ENCODE measurements at places on chromosomes 3 and 15. TPM values are rescaled to one million over a fixed set of nuclear protein-coding genes. Genes with fewer than 3 reads are reported as not detected.

DNA sequence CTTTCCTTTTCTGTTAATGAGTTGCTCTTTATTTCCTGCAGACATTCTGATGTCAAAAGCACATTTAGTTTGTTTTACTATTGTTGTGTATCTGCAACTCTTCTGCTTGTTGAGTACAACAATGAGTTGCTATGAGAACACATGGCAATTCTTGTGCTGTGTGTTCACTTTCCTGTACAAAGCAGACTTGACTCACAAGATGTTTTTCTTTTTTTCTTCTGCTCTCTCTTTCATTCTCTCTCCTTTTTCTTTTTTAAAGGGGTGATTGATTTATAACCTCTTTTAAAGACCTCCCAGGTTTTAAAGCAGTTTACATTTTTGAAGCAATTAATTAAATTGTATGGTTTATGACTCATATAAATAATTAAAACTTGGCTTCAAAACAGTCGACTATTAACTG lies 31.6 kb upstream of the ABHD10 start:
- no peak overlapping the region for H3K4me3 ChIP-seq
- no peaks in the 10 kb centered on the region for H3K27me3 ChIP-seq
- H3K4me1 ChIP-seq: peaks cover 3% of the 10 kb centered on the region
- H3K27ac ChIP-seq: no peak overlapping the region
- peaks cover 9% of the 10 kb centered on the region for H3K36me3 ChIP-seq
- DNase-seq: no peak

ZSCAN29 gene
- total RNA-seq: 73.8 TPM

DNA sequence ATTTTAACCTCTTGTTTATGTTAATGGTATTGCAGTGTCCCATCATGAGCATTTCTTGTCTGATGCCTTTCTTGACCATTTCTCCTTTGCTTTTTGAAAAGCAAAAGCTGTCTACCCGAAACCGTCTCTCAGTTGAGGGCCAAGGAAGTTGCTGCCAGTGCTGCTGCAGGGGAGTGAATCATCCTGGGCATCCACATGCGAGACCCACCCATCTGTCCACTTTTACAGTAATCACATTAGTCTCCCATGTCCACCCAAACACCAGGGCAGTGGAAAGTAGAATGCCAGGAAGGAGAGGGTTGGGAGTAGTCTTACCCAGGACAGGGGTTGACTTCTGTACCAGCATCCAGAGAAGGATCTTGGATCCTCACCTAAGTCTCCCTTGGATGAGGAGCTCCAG lies 48.6 kb upstream of the TEX264 start:
- H3K27ac ChIP-seq: no peak overlapping the region
- no peak overlapping the region for H3K4me3 ChIP-seq
- H3K4me1 ChIP-seq: peaks cover 6% of the 10 kb centered on the region
- no peak for DNase-seq
- peaks cover under 1% of the 10 kb centered on the region for H3K36me3 ChIP-seq

DNA sequence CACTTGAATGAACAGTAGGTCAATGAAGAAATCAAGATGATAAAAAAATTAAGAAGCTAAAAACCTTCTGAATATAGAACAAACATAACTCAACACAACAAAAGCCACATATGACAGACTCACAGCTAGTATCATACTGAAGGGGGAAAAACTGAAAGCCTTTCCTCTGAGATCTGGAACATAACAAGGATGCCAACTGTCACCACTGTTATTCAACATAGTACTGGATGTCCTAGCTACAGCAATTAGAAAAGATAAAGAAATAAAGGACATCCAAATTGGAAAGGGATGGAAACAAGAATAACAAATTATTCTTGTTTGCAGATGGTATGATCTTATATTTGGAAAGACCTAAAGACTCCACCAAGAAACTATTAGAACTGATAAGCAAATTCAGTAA lies 60.8 kb downstream of the ILDR1 start:
- no peak overlapping the region for H3K27ac ChIP-seq
- H3K27me3 ChIP-seq: no peaks in the 10 kb centered on the region
- DNase-seq: no peak
- peaks cover 1% of the 10 kb centered on the region for H3K36me3 ChIP-seq

DNA sequence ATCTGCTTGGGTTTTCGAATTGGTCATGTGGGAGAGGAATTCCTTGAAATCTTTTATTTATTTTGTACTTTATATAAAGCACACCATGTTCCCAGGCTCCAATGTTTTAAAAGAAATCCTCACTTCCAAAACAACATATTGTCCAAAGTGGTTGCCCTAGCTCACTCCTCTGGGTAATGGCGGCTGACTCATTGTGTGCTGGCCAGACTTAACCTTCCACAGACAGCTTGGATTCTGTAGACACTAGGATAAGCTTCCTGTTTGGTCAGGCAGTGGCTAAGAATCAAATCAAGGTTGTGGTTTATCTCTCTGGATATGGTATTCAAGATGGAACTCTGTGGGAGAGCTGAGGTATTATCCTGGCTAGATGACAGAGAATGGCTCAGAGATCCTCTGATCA lies 55.8 kb upstream of the FAM98B start:
- H3K27me3 ChIP-seq: peaks cover 3% of the 10 kb centered on the region
- DNase-seq: no peak
- no peak overlapping the region for H3K27ac ChIP-seq
- H3K4me3 ChIP-seq: no peak overlapping the region

THSD4 gene
- total RNA-seq: 6.8 TPM

DNA sequence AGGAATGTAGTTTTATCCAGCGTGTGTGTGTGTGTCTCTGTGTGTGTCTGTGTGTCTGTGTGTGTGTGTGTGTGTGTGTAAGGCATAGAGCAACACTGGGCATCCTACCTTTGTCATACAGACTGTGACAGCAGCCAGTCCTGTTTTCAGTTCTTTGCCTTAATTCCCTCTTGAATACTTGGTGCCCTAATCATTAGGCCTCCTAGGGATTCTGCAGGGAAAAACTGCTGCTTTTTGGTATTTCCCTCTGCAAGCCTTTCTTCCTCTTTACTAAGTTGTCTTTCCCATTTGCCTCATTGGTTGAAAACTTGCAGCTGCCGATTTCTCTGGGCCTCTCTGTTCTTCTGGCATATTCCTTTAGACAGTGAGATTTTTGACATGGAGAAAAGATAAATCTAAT lies 9.2 kb downstream of the SLC25A36 start:
- H3K27me3 ChIP-seq: no peaks in the 10 kb centered on the region
- H3K36me3 ChIP-seq: peaks cover 10% of the 10 kb centered on the region
- no peak overlapping the region for H3K4me3 ChIP-seq
- no peak for DNase-seq
- H3K4me1 ChIP-seq: peaks cover 76% of the 10 kb centered on the region

GRCh38 chr15:94677202-94677790 lies 445.9 kb downstream of the MCTP2 start:
- DNase-seq: no peak
- H3K27me3 ChIP-seq: peaks cover 9% of the 10 kb centered on the region
- no peaks in the 10 kb centered on the region for H3K36me3 ChIP-seq
- peaks cover 7% of the 10 kb centered on the region for H3K4me1 ChIP-seq
- no peak overlapping the region for H3K27ac ChIP-seq
- H3K4me3 ChIP-seq: no peak overlapping the region

DNA sequence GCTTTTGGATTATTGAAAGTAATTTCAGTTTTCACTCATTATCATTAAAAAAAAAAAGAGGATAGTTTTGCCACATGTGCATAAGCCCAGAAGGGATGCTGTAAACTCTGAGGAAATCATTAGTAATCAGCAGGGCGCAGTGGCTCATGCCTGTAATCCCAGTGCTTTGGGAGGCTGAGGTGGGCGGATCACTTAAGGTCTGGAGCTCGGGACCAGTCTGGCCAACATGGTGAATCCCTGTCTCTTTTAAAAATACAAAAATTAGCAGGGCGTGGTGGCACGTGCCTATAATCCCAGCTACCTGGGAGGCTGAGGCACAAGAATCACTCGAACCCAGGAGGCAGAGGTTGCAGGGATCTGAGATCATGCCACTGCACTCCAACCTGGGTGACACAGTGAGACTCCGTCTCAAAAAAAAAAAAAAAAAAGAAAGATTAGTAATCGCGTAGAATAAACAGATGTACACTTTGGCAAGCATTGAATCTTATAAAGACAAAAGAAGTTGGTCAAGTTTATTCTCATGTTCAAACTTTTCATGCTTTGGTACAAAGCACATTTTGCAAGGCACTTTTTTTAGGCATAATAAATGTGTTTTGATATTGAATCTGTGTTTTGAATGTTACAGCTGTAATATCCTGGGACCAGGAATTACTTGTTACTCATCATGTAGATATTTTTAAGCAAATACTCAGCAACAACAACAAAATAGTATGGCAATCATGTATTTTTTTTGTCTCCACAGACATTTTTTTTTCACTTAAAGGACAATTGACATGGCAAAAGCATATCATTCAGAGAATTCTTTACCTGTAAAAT lies 93.2 kb upstream of the AGTR1 start:
- no peak for DNase-seq
- peaks cover 4% of the 10 kb centered on the region for H3K36me3 ChIP-seq
- peak overlapping the region; percentile 79 for H3K27ac ChIP-seq
- H3K4me3 ChIP-seq: peak overlapping the region; percentile 10

CCR3 gene
- not detected for total RNA-seq

DNA sequence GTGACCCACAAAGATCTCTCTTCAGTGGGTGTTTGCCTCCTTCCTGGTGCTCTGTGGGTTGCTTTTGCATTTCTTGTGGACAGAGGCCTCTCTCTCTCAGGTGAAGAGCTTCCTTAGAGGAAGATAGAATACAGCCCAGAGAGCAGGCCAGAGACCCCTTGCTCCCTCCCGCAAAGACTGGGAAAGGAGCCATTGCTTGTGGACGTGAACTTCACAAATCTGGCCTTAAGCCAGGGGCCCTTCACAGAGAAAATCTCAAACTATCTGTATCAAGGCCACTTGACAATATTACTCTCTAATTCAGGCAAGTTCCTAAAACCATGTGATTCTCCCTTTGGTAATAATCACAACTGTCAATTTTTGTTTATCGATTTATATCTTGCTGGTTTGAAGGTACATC lies 30.4 kb upstream of the CLK3 start:
- H3K27ac ChIP-seq: peak overlapping the region; percentile 69
- no peak overlapping the region for H3K4me3 ChIP-seq
- DNase-seq: no peak
- peaks cover 20% of the 10 kb centered on the region for H3K4me1 ChIP-seq
- peaks cover 11% of the 10 kb centered on the region for H3K36me3 ChIP-seq

DNA sequence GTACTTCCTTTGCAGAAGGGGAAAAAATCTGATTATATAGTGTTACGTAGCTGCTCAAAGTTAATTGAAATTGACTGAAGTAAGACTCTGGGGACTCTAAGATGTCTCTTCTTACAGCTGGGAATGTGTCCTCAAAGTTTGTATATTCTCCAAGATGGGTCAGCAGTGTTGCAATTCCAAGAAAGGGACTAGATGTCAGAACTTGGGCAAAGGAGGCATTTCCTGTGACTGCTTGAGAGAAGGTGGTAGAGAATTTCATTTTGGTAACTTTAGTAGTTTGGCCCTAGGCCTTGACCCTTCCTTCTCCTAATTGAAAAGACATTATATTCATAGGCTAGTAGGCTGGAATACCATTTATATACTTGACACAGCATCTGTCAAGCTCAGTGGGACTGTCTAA lies 33.9 kb downstream of the PTPRG start:
- no peak overlapping the region for H3K4me3 ChIP-seq
- no peaks in the 10 kb centered on the region for H3K27me3 ChIP-seq
- H3K4me1 ChIP-seq: peaks cover 15% of the 10 kb centered on the region
- H3K36me3 ChIP-seq: no peaks in the 10 kb centered on the region

DNA sequence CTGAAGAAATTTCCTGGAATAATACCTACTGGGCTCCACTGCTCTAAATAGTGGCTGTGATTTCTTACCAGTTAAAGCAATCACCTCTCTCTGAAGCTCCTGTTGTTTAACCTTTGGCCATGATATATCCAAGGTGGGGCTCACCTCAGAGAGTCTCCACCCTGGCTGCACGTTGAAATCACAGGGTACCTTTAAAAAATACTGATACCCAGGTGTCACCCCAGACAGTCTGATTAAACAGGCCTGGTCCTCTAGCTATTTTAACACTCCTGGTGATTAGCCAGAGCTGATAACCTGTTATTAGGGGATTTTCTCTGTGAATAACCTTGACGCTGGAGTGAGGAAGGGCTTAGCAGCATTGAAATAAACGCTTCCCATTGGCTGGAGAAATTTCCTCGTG lies 22.3 kb upstream of the ZBTB38 start:
- DNase-seq: no peak
- no peak overlapping the region for H3K4me3 ChIP-seq
- H3K27ac ChIP-seq: no peak overlapping the region
- H3K27me3 ChIP-seq: peaks cover 3% of the 10 kb centered on the region
- H3K36me3 ChIP-seq: peaks cover 4% of the 10 kb centered on the region

ANKRD34C gene
- not detected for total RNA-seq

GRCh38 chr3:10382892-10383849 lies 62.3 kb upstream of the SEC13 start:
- no peak for DNase-seq
- H3K27me3 ChIP-seq: peaks cover 20% of the 10 kb centered on the region
- no peaks in the 10 kb centered on the region for H3K4me1 ChIP-seq
- no peaks in the 10 kb centered on the region for H3K36me3 ChIP-seq
- no peak overlapping the region for H3K4me3 ChIP-seq

CP gene
- 1.0 TPM for total RNA-seq

GRCh38 chr3:174198199-174198598 lies 660.9 kb upstream of the NAALADL2 start:
- no peak overlapping the region for H3K4me3 ChIP-seq
- DNase-seq: no peak
- no peaks in the 10 kb centered on the region for H3K27me3 ChIP-seq
- H3K4me1 ChIP-seq: peaks cover 5% of the 10 kb centered on the region

GRCh38 chr3:171873580-171873979 lies 30.4 kb downstream of the TMEM212 start:
- no peak overlapping the region for H3K27ac ChIP-seq
- no peaks in the 10 kb centered on the region for H3K36me3 ChIP-seq
- peaks cover 26% of the 10 kb centered on the region for H3K4me1 ChIP-seq
- no peaks in the 10 kb centered on the region for H3K27me3 ChIP-seq
- H3K4me3 ChIP-seq: no peak overlapping the region

- no peak overlapping the region for H3K4me3 ChIP-seq
- no peak overlapping the region for H3K27ac ChIP-seq
- no peaks in the 10 kb centered on the region for H3K4me1 ChIP-seq
- H3K36me3 ChIP-seq: peaks cover 11% of the 10 kb centered on the region
Observed at GRCh38 chr3:38117748-38118420, 19.0 kb downstream of the ACAA1 start.

DNA sequence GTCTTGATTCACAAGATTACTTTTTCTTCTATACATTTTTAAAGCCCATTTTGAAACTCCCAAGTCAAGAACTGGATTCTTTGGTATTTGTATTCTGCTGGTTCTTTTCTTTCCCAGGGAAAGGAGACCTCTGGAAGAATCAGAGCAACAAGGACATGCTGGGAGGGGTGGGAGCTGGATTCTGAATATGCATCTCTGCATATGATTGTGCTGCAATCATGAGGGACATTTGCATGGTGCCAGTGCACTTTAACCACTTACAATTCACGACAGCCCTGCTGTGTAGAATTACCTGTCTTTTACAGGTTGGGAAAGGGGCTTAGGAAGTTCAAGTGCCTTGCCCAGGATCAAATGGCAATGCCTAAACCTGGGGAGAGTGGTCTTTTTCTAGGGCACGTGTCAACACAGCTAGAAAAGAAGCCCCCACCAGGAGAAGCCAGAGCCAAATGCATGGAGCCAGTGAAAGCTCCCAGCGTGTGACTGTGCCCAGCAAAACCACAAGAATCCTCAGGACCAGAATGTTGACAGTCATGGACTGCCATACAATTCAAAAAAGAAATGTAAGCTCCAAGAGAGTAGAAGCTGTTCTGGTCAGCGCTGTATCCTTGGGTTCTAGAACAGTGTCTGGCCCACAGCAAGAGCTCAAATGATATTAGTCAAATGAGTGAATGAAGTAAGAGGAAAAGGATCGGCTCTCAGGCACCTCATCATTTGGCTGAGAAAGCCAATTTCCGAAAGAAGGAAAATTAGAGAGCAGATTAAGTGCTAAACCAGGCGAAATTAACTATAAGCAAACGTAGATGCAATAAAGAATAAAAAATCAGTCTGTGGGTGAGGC lies 84.5 kb upstream of the MEF2A start:
- H3K4me3 ChIP-seq: no peak overlapping the region
- no peak overlapping the region for H3K27ac ChIP-seq
- peaks cover 15% of the 10 kb centered on the region for H3K27me3 ChIP-seq

All from progenitor cell of endocrine pancreas (in vitro differentiated cells).